H54 (cell line): ENCODE measurements at places on chromosomes 4 and X.

DNA sequence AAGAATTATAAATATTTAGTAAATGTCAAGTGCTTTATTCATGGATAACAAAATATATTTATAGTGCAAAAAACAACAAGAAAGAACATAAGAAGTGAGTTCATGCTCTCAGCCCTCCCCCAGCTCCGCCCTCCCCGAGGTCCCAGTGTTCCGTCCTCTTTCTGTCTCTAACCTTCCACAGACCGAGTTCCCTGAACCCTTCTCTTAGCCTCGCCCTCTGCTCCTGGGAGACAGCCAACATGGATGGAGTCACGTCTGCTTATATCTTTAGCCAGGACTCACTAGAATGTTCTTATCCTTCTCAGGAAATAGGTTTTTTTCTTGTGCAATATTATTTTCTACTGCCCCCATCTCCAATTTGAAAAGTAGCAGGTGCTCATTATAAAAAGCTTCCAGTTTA lies 40.1 kb upstream of the HELT start:
- no peak for DNase-seq

DNA sequence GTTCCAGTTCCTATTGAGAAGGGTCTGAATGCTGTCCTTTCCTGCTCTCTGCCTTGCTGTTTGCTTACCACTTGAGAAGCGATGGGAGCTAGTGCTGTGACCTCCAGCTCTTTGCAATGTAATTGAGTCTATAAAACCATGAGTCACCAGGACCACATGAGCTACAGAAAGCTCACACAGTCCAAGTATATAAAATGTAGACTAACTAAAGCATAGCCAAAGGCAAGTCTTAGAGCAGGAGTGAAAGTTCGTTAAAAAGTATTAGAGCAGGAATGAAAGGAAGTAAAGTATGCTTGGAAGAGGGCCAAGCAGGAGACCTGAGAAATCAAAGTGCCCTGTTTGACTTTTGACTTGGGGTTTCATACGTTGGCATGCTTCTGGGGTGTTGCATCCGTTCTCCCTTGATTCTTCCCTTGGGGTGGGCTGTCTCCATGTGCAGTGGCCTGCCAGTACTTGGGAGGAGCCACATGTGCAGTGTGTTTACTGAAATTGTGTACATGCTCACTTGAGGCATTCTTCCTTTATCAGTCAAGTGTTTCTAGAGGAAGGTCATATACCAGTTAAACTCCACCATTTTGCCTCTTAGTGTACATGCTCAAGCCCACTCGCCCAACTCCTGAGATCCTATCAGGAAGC lies 71.3 kb upstream of the KIT start:
- DNase-seq, result no peak

DNA sequence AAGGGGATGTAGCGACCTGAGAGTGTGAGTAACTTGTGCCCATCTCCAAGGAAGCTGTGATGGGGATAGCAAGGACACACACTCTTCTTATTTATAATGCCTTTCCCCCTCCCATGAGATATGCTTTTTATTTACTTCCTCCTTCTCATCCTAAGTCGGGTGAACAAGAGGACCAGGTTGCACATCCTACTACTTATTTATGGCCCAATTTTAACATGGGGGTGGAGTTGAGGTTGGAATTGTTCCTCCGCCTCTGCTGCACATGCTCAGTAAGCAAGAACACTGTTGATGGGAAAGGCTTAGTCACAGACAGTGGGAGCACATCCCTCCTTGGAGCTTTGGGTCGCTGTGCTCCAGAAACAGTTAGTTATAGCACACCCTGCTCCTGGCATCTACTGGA lies 15.2 kb upstream of the TLR8 start:
- DNase-seq, result no peak

DNA sequence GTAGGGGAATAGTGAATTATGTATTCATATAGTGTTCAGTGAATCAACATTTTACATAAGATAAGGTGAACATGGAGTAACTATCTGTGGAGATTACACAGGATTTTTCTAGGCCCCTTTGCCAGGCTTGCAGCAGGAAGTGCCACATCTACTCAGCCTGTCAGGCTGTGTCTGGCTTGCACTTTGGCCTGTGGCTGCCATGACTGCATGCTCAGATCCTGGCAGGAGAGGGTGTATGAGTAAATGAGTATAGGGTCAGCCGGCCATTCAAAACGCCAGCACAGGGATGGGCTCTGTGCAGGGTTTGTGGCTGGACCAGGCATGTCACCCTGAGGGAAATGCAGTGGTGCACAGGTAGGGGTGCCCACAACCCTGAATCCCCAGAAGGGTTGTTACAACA lies 51.9 kb downstream of the UBQLN2 start:
- no peak for DNase-seq

DNA sequence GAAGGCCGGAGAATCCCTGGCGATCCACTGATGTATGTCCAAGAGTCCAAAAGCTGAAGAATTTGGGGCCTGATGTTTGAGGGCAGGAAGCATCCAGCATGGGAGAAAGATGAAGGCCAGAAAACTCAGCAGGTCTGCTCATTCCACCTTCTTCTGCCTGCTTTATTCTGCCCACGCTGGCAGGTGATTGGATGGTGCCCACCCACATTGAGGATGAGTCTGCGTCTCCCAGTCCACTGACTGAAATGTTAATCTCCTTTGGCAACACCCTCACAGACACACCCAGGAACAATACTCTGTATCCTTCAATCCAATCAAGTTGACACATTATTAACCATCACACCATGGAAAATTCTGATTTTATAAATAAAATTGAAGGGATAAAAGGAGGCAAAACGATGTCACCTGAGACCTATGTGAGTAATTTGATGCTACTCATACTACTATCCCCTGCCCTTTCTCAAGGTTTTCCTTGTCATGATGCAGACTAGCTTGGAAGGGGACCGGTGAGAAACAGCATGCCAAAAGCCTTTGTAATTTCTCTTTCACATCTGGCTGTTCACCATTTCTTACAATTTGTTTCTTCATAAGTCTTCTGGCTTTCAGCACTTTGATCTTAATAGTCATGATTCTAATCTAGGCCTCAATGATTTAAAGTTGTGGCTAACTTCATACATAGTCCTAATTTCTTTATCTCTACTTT lies 9.7 kb upstream of the PYURF start:
- DNase-seq, result no peak
